ENCODE measurements at places on chromosomes 7 and 10.

DNA sequence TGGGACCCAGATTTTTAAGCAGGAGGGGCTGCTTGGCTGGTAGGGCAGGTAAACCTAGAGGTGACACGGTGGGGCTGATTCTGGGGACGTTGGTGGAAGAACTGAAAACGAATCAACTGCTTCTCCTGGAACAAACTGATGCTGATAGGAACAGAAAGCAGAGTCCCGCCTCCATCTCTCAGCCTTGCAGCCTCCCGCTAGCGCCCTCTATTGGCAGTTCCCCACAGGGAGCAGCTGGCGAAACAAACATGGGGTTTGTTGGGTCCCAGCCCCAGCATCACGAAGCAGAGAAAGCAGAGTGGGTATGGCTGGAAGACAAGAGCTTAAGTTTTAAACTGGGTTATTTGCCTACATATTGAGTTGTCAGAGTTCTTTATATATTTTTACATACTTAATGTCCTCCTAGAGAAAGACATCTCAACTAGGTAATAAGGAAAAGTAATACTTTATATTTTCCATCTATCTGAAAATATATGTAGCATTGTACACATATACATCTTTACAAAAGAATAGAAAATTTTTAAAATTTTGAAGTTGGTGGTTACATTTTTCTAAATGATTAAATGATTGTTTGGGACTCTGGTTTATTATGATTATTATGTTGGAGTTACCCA is 42.3 kb upstream of the FOXI2 start:
- DNase-seq = no peak

- DNase-seq = no peak
These were observed 196.8 kb downstream of the PTN start for GRCh38 chr7:137146552-137147337.

GRCh38 chr10:78359640-78360091 is 326.0 kb downstream of the RPS24 start:
- DNase-seq = no peak

GRCh38 chr10:83995738-83996331 is 143.5 kb upstream of the GHITM start:
- peak; percentile 52 for DNase-seq

GRCh38 chr7:124152859-124153692 is 120.2 kb upstream of the TMEM229A start:
- DNase-seq = peak; percentile 22

GRCh38 chr10:28871665-28872064 is 194.3 kb downstream of the BAMBI start:
- DNase-seq = no peak

DNA sequence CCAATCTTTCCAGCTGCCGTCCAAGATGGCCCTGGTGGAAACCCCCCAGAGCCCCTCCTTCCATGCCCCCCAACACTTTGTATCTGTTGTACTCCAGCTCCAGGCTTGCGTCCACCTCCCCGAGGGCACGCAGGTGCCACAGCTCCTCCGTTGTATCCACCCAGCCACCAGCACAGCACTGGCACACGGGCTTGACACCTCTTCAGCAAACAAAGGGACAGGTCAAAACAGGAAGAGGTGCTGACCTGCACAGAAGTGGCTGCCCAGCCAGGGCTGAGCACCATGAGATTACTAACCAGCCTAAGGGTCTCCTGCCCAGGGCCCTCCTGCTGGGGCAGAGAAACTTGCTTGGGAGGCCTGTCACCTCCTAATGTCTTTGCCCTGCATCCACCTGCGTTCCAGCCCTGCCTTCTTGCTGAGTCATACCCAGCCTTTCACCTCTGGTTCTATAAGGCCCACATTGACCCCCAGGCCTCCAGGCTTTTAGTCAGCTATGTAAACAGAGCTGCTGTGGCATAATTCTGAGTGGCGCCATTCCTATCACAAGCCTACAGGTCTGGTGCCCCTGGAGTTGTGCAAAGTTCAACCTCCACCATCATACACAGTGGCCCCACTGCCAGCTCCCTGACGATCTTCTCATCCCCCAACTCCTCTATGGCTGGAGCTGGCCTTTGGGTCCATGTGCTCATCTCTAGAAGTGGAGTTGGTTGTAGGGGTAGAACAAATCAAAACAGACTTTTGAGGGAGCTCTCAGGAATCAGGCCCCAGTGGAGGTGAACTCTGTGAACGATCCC is 20.9 kb downstream of the SLC29A3 start:
- DNase-seq = no peak

- no peak for DNase-seq
These were observed 240.5 kb downstream of the BBS9 start for GRCh38 chr7:33369888-33370287.

DNA sequence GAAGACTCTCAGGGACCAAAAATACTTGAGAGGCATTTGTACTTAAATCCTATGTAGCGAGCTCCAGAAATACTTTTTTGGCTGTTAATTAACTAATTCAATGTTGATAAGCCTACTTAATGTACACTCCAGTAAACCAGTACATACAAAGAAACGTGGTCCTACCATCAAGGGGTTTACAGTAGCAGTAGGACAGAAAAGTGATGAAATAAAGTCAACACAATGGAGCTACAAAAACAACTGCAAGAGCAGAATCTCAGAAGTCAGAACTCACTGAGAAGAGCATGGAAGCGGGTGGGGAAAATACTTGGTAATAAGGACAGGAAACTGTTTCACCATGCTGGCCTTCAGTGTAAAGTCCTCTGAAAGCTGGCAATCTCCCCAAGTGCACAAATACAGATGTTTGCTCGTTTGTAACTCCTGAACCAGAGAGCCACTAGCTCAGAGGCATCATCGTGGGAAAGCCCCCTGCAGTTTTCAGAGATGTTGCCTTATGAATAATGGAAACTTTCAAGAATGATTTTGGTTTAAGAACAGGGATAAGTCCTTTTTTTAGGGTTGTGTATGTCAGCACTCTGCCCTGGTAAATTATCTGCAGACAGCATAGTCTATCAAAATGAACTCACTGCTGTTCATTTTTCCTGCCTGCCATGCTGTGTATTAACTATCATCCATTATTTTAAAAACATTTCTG is 233.2 kb downstream of the SORCS1 start:
- DNase-seq = no peak

DNA sequence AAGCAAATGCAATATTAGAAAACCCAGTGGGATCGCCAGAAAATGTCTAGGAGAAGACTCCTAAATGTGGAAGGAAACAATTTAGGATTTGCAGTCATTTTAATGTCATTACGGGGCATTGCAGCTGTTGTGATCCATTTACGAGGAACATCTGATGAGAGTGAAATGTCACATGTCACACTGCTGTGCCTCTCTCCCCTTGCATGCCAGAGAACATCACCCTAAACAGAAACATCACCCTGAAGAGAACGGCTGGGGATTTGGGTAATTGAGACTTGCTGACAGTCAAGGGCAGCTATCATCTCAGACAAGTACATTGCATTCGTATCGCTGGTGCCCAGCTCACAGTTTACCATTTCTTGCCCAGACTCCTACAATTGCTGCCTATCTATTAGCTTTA is 785.7 kb upstream of the POM121L12 start:
- DNase-seq = no peak

DNA sequence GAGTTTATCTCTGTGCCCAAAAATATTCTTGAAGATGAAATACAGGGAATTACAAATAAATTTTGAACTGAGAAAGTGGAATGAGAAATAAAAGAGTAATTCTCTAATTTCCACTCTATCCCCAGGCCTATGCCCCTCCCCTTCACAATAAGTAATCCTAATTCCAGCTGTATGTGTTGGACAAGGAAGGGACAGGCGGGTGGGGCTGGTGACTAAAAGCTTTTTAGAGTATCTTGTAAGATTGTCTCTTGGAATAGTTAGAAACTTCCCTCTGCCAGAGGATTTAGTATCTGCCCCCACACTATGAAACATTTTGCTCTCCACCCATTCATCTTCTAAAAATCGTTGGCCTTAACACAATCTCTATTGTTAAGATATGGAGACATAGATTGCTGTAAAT is 199.2 kb downstream of the MBL2 start:
- no peak for DNase-seq

- no peak for DNase-seq
These were observed 46.2 kb downstream of the CPVL start for GRCh38 chr7:29099896-29100847.

DNA sequence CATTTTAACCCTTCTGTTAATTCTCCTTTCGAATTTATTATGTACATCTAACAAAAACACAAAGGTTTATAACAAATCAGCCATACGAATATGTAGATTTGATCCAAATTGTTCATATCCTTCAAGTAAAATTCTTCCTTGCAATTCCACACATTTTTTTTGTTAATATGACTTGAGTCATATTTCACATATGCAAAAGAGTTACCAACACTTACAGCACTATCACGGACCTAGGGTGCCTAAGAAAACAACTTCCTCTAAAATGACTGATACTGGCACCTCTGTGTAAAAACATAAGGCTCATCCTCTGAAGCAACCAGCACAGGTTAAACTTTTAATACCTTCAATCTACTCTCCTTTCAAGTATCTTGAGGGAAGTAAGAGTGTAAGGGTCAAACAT is 451.8 kb downstream of the SEMA3D start:
- DNase-seq = no peak

- DNase-seq = no peak
These were observed 73.6 kb downstream of the RELN start for GRCh38 chr7:103915680-103916357.

GRCh38 chr7:25622695-25623094 is 394.4 kb upstream of the NPVF start:
- DNase-seq = no peak

- DNase-seq = no peak
These were observed 881 bp downstream of the C10orf67 start for GRCh38 chr10:23343591-23344240.

GRCh38 chr7:114663502-114663901 is 248.9 kb downstream of the FOXP2 start:
- DNase-seq = peak; percentile 65

- no peak for DNase-seq
These were observed 30.5 kb downstream of the PLXNA4 start for GRCh38 chr7:132545756-132546155.
